Daoy (cell line): ENCODE measurements at places on chromosomes 3 and 15.

DNA sequence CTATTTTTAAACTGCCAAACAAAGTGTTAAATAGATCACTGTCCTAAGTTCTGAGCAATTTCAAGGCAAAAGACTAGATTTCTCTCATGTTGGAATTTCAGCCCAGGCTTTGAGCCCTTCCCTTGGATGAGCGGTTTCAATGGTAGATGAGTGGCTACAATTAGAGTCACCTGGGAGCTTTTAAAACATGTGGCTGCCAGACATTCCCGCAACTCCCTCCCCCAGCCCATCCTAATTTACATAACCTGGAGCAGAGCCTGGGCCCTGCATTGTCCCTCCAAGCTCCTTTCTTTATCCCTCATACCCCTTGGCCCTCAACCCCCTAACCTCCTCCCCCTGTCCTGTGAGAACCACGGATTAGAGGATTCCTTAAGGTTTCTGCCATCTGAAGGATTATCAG is 357.5 kb upstream of the UMPS start:
- no peak for DNase-seq

GRCh38 chr3:194286375-194287146 is 64.6 kb downstream of the CPN2 start:
- no peak for DNase-seq

DNA sequence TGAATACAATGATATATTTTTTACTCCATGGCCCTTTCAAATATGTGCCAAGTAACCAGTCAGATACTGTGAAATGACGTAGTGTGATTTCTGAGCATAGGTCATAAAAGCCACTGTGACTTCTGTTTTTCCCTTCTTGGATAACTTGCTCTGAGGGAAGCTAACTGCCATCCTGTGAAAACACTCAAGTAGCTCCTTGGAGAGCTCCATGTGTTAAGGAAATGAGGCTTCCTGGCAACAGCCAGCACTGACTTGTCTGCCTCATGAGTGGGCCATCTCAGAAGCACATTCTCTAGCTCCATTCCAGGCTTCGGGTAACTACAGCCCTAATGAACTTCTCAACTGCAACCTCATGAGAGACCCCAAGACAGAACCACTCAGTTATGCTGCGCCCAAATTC is 9.5 kb upstream of the CCDC80 start:
- no peak for DNase-seq

DNA sequence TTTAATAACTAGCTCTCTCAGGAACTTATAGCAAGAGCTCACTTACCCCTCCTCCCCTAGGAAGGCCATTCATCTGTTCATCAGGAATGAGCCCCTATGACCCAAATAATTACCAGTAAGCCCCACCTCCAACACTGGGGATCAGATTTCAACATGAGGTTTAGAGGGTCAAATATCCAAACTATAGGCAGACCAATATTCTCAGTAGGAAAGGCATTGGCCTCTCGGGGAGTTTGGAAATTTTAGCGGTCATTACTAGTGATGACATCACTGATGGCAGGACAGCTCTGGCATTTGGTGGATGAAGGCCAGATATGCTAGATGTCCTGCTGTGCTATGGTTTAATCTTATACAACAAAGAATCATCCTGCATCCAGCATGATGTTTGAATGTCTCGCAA is 15.2 kb upstream of the CD47 start:
- DNase-seq = peak; percentile 70

GRCh38 chr3:127734754-127735473 is 62.2 kb downstream of the ABTB1 start:
- peak; percentile 98 for DNase-seq
